Temporal lobe (tissue), 4 donors: ENCODE measurements at places on chromosomes 16 and 17. TPM values are rescaled to one million over a fixed set of nuclear protein-coding genes. Genes with fewer than 3 reads are reported as not detected.

Gene TNFRSF13B
- not detected for total RNA-seq

Gene ARHGDIG
- total RNA-seq = 29.5 TPM

Gene MT1M
- 0.74 TPM for total RNA-seq

Gene ST6GALNAC1
- 2.5 TPM for total RNA-seq

Gene CANT1
- total RNA-seq = 15.5 TPM

Gene AOC3
- 0.25 TPM for total RNA-seq

Gene NOS2
- total RNA-seq = 0.49 TPM

Gene CES5A
- total RNA-seq = not detected

Gene MYO15A
- total RNA-seq = 2.5 TPM

Gene C16orf46
- total RNA-seq = 3.7 TPM

Gene ABCA9
- 3.7 TPM for total RNA-seq

Gene IGF2BP1
- total RNA-seq = 0.74 TPM

Gene CHD9NB
- total RNA-seq = 0.25 TPM

Gene LHX1
- under 0.01 TPM for total RNA-seq

Gene SLX1A
- total RNA-seq = 10.1 TPM

Gene ZMYND15
- total RNA-seq = not detected

Gene SCO1
- 7.6 TPM for total RNA-seq

Gene TBC1D28
- not detected for total RNA-seq

Gene FAM20A
- 4.7 TPM for total RNA-seq

Gene IL21R
- under 0.01 TPM for total RNA-seq

Gene OR1E2
- not detected for total RNA-seq

Gene PIGW
- total RNA-seq = 3.7 TPM
